ENCODE measurements at places on chromosomes 3 and 15.
A peak's percentile ranks its signal among the peaks of the same experiment; 100 is the strongest.

- no peak for DNase-seq
These were observed 367.0 kb downstream of the TIGIT start for GRCh38 chr3:114660808-114661207.

DNA sequence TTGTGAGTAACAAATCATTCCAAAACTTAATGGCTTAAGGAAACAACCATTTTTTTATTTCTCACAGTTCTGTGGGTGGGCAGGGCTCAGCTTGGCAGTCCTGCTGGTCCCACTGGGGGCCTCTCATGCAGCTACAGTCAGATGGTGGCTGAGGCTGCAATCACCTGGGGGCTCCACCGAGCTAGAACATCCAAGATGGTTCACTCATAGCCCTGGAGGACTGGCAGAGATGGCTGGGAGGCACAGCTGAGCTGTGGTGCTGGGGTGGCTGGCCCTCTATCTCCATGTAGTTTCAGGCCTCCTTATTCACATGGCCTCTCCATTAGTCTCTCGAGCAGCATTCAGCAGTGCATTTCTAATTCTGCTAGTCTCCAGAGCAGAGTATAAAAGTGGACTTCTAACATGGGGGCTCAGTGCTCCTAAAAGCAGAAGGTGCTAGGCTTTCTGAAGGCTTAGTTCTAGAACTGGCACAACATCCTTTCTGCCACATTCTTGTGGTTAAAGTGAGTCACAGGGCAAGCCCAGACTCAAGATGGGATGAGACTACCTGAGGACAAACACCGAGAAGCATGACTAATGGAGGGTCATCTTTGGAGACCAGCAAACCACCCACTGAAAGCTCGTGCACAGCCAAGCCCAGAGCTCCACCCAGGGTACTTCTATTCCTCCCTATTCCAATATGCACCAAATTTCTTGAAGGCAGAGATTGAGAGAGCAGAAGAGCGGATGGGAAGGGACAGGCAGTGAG lies 6.3 kb downstream of the CAV3 start:
- peak; percentile 66 for DNase-seq

DNA sequence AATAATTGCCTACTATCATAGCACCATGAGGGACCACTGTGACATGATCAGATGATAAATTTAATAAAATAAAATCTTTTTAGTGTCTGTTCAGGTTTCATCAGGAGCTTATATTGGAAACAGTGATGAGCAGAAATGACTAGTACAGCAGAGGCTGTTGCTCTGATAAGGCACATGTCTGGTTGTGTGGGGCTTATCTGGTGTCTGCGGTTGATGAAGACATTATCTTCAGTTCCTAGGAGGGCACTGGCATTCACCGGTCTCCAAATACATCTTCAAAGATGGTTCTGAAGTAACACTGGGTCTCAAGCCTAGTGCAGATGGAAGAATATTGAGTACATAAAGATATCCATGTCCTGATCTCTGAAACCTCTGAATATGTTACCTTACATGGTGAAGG lies 125.3 kb downstream of the SUCNR1 start:
- DNase-seq: no peak

DNA sequence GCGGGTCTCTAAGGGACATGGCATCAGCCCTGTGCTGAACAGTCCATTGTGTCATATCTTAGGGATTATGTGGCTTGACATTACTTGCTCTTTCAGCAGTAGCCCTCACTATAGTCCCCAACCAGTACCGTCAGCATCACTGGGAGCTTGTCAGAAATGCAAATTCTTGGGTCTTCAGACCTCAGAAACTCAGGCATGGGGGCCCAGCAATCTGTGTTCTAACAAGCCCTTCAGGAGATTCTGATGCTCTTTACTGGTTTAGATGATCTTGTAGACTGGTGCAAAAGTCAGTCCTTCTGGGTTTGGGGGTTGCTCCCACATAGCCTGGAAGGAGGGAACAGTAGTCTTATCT lies 39.0 kb upstream of the TRAK1 start:
- no peak for DNase-seq

DNA sequence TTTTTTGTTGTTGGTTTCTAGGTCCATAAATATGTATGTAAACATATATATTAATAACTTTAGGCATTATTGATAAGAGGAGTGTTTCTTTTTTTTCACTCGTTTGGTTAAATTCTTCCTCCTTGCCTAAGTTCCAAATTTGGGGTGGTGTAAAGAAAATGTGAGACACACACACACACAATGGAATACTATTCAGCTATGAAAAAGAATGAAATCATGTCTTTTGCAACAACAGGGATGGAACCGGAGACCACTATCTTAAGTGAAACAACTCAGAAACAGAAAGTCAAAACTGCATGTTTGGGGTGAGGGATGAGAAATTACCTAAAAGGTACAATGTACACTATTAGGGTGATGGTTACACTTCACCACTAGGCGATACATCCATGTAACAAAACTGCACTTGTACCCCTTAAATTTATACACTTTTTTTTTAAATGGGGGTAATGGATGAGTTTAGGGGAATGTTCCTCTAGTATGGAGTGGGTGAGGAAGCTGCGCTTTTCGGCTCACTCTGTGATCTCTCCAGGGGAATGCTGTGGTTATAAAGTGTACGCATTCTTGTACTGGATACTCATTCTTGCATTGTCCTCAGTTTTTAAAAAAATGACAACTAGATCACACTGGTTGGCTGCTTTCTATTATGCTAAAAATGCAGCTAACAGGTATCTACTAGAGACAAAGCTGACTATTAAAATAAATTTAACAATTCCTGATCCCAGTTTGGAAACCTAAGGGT lies 50.8 kb upstream of the PPARG start:
- DNase-seq: no peak

- DNase-seq: no peak
These were observed 34.4 kb upstream of the TNFSF10 start for GRCh38 chr3:172557515-172558220.

GRCh38 chr3:190485830-190486532 lies 27.9 kb upstream of the IL1RAP start:
- no peak for DNase-seq

DNA sequence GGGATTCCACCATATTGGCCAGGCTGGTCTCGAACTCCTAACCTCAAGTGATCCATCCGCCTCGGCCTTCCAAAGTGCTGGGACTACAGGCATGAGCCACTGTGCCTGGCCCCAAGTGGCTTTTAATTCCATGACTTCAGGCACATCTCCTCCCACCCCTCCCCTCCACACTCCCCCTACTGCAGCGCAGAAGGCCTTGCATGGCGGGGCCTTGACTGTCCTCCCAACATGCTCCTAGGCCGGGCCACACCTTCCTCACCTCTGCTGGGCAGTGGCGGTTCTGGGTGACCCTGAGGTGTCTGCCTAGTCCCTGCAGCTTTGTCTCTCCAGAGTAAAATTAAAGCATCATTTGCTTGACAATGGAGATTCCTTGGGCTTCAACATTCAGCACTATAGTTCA lies 6.9 kb downstream of the LYSMD4 start:
- DNase-seq: no peak

DNA sequence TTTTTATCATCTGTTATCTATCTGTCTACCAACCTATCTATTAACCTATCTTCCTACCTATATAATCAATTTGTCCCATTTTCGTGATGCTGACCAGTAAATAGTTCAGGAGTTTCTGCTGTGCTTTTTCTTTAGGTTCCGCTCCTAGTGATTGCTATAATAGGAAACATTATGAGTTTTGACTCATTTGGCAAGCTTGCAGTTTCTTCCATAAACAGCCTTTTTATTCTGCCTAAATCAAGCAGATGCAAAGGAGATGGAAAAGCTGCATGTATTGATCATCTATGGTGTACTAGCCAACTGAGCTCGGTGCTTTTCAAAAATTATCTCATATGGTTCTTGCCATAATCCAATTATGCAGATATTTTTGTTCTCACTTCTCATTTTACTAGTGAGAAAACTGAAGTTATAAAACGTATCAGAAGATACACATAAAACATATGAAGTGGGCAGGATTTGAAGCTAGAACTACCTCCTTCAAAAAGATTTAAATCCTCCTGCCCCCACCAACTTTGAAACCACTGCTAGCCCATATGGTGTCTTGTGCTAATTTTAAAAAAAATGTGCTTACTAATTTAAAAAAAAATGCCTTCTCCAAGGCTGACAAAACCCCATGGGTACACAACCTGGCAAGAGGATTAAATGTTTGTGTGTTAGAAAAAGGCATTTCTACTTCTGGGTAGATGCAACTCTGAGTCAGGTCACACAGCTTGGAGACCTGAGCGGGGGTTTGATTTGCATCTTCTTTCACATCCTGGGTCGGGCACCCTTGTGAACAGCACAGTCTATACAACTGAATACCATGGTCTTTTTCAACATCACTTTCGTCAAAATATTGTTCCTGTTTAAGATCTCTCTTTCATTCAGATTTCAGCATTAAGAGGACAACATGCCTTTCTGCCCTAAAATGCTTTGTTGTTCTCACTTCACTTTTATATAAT lies 267.0 kb downstream of the CHL1 start:
- DNase-seq: no peak

DNA sequence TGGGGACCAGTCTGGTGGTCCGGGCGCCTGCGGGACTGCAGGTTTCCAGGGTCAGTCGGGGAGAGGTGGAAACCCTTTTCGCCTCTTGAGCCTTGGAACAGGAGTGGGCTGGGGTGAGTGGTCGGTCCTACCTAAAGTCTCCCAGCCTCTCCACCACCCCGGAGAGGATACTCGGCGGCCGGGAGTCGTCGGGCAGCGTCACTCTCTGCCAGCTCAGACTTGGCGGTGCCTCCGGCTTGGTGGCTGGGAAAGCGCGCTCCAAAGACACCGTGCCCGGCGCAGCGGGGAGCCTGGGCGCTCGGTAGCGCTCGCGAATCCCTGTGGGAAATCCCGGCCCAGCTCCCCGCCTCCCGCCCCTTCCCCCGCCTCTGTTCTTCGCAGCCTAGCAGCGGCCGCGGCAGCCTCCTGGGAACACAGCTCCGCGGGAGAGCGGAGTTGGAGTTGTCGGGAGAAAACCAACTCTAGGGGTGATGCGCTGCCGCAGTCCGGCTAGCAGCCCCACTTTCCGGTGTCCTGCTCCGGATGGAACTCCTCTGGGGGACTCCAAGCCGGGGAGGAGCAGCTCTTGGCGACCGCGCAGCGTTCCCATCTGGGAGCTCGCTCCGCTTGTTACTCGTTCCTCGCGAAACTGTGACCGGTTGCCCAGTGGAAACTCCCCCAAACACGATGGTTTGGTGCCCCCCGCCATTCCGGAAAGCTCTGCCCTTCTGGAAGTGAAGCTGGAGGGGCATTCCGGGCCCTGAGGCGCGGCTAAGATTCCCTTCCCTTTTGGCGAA lies 1.4 kb downstream of the EPHB1 start:
- DNase-seq: no peak

GRCh38 chr3:168885028-168885427 lies 778.5 kb downstream of the MECOM start:
- DNase-seq: peak; percentile 1

DNA sequence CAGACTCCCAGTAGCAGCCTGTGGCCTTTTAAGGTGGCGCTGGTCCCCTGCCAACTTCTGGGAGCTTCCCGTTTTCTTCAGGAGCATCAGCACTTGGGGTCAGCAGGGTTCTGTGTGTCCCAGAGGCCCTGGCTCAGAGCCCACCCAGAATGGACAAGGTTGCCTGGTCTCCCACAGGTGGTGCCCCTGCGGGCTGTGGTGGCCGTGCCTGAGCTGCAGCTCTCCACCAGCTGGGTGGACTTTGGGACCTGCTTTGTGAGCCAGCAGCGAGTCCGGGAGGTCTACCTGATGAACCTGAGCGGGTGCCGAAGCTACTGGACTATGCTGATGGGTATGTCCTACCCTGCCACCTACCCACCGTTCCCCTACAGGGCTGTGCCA lies 15.5 kb downstream of the ACAA1 start:
- no peak for DNase-seq

DNA sequence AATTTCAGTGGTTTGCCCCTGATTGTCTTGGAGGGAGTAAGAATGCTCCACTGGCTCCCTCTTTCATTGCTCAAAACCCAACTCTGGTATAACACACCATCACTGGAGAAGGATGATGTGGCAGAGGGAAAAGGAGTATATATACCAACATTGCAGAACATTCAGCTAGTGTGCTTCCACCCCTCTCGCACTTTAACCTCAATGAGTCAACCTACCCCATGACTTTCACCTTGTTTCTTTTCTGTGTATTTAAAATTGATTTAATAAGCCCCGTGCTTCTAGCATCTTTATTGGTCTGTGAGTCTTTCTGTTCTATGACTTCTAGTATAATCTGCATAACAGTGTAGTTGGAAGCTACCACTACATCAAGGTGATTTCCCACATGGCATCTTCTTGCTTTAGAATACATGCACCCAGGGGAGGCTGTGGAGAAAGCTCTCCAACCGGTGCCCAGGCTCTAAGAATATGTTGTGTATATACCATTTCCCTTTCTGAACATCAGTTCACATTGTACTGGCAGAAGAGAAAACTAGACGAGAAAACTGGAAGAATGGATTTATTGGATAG lies 595.1 kb upstream of the TGFBR2 start:
- no peak for DNase-seq

GRCh38 chr3:116103868-116104530 lies 341.3 kb downstream of the LSAMP start:
- DNase-seq: no peak

GRCh38 chr3:113898892-113899291 lies 48.9 kb upstream of the ZDHHC23 start:
- DNase-seq: peak; percentile 29

DNA sequence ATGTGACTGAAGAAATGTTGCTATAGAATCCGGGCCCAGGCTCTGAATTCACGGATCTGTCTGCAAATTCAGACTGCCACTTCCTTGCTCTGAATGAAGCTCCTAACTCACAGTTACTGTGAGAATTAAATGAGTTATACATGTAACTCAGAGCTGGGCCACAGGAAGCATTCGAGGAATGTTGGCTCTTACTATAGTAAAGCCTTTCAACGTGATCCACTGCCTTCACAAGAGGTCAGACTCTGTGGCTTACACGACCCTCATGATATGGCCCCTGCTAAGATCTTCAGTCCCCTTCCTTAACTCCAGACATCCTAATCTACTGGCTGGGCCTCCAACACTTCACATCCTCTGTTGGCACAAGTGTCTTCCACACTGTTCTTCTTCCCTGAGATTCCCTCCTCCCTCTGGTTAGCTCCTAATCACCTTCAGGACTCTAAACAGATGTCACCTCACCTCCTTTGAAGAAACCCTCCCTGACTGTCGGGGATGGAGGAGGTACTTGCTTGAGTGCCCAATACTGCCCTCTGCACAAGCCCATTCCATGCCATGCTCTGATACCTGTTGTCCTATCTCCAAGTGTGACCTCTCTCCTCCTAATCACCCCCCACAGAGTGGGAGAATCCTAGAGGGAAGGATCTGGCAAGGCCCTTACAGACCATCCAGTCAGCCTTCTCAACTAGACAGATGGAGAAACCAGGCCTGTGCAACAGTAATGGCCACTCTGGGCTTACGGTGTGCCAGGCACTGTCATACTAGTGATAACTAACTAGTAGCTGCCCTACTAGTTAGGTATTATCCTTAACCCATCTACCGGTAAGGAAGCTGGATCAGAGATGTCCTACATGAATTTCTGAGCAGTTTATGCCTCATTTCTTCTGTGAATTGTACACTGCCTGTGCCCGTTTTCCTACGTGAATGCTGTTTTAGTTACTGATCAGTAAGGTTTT lies 1.3 kb downstream of the ACTR8 start:
- peak; percentile 15 for DNase-seq

GRCh38 chr3:139238281-139239030 lies 105.4 kb upstream of the MRPS22 start:
- DNase-seq: no peak
